Fibroblast of villous mesenchyme (primary cell): ENCODE measurements at places on chromosomes 12 and 14. TPM values are rescaled to one million over a fixed set of nuclear protein-coding genes. Genes with fewer than 3 reads are reported as not detected.

TRPV4 gene
- 0.43 and 0.97 TPM in 2 replicates for total RNA-seq

RPL10L gene
- total RNA-seq, result 0.43 TPM in 1 of 2 replicates, not detected in the other

PLBD1 gene
- total RNA-seq, result 10.0 and 18.1 TPM in 2 replicates

NR1H4 gene
- total RNA-seq, result under 0.01 TPM in 1 of 2 replicates, not detected in the other

PTGDR gene
- total RNA-seq, result 0.32 TPM in 1 of 2 replicates, not detected in the other
